ENCODE measurements at places on chromosomes 11 and 22.

GRCh38 chr11:107947904-107948303 is 19.7 kb downstream of the RAB39A start:
- DNase-seq: no peak

- DNase-seq: no peak
These were observed 4.9 kb downstream of the OVOL1 start for GRCh38 chr11:65791719-65792213.

- DNase-seq: no peak
These were observed 12.2 kb downstream of the CTTN start for GRCh38 chr11:70410276-70411205.

DNA sequence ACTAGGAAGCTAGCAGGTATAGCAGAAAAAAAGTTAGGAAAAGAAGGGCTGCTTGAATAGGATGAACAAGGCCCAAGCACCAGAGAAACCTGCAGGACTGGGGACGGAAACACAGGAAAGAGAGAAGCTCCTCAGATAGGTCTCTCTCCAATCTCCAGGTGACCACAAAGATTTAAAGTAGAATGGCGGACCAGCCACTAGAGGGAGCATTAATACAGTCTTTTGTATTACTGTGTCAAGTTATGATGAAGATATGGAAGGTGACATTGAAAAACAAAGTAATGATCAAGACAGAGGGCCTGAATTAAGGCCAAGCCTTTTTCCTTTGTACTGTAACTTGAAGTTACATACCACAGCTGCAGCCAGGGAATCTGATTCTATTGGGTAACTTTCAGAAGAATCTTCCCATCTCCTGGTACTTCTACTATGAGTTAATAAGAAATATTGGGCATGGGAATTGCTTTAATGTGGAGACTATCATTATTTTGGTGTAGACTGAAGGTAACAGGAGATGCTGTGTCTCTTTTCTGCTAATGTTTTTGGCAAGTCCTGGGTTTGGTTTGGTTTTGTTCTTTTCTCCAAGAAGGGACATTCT is 33.8 kb downstream of the OR2AG2 start:
- DNase-seq: peak; percentile 26

- DNase-seq: no peak
These were observed 32.1 kb downstream of the GDPD5 start for GRCh38 chr11:75493626-75494025.

DNA sequence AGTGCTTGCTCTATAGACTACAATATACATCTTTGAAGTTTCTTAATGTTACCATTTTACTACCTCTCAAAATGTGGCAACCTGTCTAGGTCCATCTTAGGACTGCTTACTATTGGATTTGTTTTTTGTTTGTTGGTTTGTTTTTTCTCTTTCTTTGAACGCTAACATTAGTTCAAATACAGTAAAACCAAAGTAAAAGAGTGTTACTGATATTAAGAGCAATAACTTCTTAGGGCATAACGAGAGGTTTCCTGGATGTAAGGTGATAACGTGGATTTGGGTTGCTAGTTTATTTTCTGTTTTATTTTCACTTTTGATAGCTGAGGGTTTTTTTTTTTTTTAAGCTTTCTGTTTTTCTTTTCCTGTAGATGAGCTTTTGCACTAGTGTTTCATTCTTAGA is 43.6 kb downstream of the TMEM135 start:
- DNase-seq: no peak

GRCh38 chr11:115580416-115580815 is 76.2 kb upstream of the CADM1 start:
- DNase-seq: no peak

- DNase-seq: no peak
These were observed 214.3 kb downstream of the LRRC4C start for GRCh38 chr11:41245184-41245583.

DNA sequence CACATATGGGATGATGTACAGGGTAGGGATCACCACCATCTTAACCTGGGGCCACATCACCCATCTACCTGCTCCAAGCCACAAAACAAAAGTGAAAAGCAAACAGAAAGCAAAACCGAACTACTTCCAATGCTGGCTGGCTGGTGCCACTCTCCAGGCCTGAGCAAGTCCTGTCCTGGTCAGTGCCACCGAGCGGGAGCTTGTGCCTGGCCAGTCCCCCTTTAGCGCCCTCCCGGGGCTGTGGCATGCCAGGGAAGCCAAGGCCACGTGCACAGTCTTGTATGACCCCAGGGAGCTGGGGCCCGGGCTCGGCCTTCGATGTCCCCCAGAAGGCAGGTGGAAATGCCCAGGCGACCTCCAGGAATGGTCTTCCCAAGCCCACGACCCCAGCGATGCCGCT is 17.9 kb upstream of the NAP1L4 start:
- no peak for DNase-seq

DNA sequence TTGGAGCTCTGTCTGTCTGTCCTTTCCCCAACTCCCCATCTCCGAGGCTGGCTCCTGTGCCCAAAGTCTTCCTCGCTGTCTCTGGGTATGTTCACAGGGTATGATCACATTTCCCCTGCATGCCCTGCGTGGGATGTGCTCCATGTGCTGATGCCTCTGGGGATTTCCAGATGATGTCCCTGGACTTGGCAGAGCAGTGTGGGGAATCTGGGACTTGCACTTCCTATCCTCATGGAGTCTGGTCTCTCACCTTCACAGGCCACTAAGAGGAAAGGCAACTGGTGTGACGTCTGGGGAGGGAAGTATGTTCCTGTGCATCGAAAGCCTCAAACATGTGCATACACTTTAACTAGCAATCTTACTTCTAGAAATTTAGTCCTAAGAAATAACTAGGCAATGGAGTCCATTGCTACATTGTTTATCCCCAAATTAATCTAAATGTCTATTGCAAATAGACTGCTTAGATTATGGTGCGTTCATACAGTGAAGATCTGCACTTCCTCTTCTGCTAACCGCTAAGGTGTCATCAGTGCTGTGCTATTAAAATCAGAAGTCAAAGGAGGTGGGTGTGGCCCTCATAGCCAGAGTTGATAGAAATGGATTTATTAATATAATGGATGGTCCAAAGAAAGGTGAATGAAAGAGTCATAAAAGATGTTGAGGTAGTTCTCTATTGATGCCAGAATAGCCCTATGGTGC is 20.8 kb downstream of the TIMP3 start:
- DNase-seq: no peak

DNA sequence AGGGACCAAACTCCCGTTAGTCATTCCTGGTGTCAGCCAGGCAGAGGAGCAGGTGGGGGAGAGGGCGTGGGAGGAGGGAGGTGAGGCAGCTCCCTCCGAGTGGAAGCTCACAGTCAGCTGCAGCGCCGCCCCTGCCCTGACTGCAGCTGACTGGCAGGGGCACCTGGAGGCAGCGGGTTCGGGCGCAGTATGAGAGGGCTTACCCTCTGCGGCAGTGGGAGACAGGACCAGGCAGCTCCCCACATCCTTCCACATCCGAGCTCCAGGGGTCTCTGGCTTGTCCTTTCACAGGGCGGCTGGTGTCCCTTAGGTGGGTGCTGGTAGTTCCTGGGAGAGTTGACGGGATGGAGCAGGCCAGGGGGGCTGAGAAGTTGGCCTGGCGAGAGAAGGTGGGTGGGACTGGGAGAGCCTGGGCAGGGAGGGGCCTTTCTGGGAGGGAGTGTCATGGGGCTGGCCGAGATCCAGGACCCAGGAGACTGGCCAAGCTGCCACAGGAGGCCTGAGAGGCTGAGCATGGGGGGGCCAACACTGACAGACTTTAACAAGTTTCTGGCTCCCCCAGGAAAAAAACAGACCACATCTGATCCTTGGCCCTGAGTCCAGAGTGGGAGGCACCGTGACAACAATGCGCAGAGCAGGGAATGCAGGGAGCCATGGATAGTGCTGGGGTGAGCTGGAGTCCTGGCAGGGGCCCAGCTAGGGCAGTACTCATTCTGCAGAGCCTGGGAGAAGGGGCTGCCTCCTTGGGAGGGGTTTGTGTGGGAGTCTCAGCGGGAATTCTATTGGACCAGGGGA is 4.9 kb downstream of the ADORA2A start:
- peak; percentile 60 for DNase-seq

DNA sequence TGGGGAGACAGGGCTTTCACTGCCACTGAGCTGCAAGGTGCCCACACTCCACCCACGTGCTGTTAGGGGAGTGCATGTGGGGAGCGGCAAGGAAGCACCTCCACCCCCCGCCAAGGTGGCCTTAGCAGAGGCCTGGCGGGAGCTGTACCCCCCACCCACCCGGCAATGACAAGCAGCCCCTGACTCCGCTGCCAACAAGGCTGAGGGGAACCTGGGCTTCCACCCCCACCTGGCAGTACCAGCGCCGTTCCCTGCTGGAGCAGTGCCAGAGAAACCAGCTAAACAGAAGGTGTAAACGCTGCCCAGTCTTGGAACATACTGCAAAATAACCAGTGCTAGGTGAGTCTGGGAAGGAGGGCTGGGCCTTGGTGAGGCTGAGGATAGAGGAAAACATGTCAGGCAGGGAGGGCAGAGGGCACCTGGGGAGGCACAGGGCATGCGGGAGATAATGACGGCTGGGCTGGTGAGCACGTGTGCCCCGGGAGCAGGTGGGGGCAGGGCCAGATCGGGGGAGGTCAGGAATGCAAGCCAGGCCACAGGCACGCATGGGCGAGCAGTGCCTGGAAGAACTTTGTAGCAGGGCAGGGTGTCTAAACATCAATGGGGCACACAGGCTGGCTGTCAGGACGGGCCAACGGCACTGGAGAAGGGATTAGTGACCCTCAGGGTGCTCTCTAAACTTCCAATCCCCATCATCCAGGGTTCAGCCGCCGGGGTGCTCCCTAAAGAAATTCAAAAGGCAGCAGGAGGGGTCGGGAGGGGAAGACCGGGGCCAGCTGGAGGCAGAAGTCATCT is 6.6 kb downstream of the CERK start:
- peak; percentile 73 for DNase-seq

- DNase-seq: peak; percentile 5
These were observed 2.3 kb downstream of the SHANK3 start for GRCh38 chr22:50674606-50675552.

DNA sequence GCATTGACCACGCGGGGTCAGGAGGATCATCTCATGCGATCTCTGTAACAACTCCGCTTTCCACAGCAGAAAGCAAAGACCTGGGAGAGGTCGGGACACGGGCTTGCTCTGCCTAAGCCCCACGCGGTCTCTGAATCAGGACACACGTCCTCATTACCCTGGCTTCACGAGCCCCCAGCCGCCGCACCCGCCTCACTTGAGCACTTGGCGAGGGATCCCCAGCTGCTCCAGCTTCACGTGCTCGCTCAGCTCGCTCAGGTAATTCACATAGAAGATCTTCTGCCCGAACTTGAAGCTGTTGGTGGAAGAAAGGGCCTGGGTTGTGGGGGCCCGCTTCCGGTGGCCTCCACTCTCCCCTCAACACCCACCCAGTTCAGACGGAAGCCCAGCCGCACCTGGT is 19.6 kb downstream of the ARHGAP1 start:
- DNase-seq: no peak

DNA sequence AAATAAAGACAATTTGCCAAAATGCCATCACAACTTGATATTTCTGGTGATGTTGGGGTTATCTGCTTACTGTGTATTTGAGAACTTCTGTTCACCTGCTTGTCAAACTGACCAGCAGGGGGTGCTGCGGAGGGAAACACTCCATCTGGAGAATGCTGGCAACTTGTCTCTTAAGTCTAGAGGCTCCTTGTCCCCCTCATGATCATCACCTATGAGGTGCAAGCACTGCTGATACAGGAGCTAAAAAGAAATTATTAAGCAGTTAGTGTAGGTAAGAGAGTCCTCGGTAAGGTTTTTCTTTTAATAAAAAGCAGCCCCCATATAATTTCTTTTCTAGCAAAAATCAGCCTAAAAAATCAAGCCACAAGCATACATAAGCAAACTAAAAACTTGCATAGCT is 32.7 kb upstream of the GLYATL1B start:
- peak; percentile 39 for DNase-seq

DNA sequence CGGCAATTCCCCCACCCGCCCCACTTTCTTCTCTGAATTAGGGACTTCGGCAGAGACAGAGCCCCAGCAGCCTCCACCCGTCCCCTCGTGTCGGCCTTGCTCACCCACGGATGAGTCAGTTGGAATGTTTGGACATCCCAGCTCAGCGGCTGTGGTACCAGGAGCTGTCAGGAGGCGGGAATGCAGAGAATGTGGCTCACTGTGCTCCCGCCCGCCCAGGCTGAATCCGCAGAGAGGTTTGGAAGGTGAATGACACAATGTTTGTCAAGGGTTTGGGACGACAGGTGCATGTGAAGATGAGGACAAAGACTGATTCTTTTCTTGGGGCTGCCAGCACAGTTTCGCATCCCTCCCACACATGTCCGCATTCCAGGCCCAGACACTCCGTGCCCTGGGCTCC is 39.6 kb downstream of the LIF start:
- DNase-seq: peak; percentile 98

DNA sequence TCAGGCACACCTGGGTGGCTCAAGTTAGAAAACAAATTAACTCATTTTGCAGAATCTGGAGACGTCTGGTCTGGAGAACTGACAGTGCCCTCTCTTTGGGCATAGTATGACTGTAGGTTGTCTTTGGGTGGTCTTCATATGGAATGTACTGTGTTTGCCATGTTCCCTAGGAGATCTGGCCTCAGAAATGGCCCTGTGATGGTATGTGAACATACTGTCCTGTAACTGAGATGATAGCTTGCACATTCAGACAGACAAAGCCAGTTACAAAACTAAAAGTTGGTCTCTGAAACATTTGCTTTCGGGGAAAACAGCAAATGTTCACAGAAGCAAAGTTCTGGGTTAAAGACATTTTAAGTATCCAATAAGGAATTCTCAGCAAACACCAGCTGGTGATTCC is 29.7 kb downstream of the CD44 start:
- peak; percentile 49 for DNase-seq

GRCh38 chr11:77147668-77148321 is 19.7 kb downstream of the MYO7A start:
- DNase-seq: peak; percentile 21

DNA sequence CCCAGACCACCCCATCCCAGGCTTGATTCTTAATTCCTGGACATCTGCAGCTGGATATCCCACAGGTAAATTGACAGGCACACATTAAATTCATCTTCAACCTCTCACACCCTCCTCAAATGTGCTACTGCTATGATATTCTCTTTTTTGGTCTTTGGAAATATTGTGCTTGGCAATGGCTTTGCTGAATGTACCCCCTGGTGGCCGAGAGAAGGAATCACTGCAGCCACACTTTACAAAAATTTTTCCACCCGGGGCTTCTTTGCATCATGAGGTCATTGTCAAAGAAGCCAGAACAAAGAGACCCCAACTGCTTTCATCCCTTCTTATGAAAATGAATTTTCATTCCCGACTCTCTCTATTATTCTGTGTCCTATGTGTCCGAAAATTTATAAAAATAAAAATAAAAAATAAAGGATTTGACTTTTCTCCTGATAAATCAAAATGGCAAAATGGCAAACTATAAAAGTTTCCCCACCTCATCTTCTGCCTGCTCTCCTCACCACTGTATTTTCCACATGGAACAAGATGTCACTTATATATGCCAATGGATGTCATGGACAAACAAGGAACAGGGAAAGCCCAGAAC is 15.0 kb upstream of the CYB5R2 start:
- peak; percentile 23 for DNase-seq

- no peak for DNase-seq
These were observed 25.6 kb upstream of the NRIP3 start for GRCh38 chr11:9029422-9029821.
